ENCODE measurements at places on chromosomes 11 and 22.

GRCh38 chr11:58796333-58796732 is 48.2 kb downstream of the GLYATL2 start:
- DNase-seq, result no peak

- DNase-seq, result no peak
Observed at GRCh38 chr11:132987936-132988335, 544.4 kb downstream of the OPCML start.

- DNase-seq, result no peak
Observed at GRCh38 chr11:28542561-28542960, 434.4 kb downstream of the METTL15 start.

- no peak for DNase-seq
Observed at GRCh38 chr22:23756891-23757290, 2.7 kb upstream of the VPREB3 start.

DNA sequence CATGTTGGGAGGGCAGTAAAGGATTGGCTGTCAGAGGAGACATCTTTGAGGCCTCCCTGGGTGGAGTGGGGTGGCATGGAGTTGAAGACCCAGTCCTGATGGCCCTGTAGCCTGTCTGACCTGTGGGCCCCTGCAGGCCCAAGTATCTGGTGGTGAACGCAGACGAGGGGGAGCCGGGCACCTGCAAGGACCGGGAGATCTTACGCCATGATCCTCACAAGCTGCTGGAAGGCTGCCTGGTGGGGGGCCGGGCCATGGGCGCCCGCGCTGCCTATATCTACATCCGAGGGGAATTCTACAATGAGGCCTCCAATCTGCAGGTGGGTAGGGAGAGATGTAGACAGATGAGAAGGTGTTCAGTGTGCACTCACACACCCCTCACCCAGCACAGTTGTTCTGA is 2.6 kb downstream of the NDUFV1 start:
- no peak for DNase-seq

GRCh38 chr11:118304568-118305248 is at the start of gene CD3E:
CD3E (plus strand) TSS chr11:118304730; CDS start chr11:118304953, 223 bp downstream.
- peak; percentile 35 for DNase-seq

- no peak for DNase-seq
Observed at GRCh38 chr11:70192666-70193410, 10.3 kb upstream of the FADD start.

GRCh38 chr22:17552737-17553136 is 10.6 kb upstream of the SLC25A18 start:
- DNase-seq, result no peak

DNA sequence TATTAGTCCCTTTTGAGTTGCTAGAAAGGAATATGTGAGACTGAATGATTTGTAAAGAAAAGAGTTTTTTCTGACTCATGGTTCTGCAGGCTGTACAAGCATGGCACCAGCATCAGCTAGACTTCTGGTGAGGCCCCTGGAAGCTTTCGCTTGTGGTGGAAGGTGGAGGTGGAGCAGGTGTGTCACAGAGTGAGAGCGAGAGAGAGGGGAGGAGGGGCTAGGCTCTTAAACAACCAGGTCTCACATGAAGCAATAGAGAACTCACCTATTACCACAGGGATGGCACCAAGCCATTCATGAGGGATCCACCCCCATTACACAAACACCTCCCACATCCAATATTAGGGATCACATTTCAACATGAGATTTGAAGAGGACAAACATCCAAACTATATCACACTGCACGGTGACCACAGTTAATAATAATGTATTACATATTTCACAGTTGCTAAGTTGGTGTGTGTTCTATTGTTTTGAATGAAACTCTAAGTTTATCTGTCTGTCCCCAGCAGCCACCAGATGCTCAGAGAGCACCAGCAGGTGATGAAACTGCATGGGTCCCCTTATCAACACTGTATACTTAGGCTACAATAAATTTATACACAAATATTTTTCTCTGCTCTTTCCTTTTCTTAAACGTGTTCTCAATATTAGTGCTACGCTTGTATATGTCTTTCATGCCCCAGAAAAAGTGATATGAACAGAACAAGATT is 14.1 kb downstream of the ZFP91 start:
- DNase-seq, result peak; percentile 40

GRCh38 chr11:2802389-2803185 is 83.0 kb downstream of the CDKN1C start:
- DNase-seq, result no peak

GRCh38 chr11:103202048-103202651 is 92.9 kb downstream of the DYNC2H1 start:
- DNase-seq, result no peak

DNA sequence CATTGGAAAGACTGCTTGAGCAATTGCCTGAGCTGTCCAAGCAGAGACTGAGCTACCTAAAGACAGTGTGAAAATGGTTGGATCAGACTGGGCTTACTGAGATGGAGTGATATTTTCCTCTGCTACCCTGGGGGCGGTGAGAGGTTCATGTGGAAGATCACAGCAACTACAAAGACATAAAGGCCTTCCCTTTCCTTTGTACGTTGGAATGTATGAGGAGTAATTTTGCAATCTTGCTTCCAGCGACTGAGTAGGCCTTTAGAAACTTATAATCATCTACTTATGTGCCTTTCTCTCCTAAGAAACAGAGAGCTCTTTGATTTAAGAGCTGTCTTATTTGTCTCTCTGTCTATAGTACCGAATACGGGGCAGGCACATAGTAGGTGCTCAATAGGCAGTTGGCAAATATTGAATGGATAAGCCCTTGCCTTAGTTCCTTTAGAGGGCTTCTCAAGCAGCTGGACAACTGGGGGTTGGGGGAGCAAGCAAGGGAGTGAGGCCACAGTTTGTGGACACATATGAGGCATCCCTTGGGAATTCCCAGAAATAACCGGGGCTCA is 2.4 kb upstream of the HEPACAM start:
- no peak for DNase-seq

GRCh38 chr11:2293531-2293971 is 8.2 kb downstream of the C11orf21 start:
- DNase-seq, result no peak

DNA sequence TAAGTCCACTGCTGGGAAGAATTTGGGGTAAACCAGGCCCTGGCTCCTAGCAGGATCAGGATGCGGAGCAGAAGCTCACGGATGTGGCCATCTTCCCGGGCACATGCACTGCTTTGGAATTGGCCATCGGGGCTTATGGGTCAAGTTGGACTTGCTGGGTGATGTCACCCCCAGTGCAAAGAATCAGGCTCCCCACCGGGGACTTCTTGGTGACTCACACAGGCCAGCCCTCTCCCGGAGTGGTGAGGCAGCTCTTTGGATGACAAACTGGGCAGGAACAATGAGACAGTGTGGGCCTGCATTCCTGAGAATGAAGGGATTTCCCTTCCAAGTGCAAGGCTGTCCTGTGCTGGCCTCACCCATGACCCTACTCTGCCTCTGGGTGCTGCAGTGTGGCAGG is 128.8 kb upstream of the ANO1 start:
- no peak for DNase-seq

GRCh38 chr11:9207229-9207628 is 57.9 kb downstream of the DENND5A start:
- DNase-seq, result no peak

DNA sequence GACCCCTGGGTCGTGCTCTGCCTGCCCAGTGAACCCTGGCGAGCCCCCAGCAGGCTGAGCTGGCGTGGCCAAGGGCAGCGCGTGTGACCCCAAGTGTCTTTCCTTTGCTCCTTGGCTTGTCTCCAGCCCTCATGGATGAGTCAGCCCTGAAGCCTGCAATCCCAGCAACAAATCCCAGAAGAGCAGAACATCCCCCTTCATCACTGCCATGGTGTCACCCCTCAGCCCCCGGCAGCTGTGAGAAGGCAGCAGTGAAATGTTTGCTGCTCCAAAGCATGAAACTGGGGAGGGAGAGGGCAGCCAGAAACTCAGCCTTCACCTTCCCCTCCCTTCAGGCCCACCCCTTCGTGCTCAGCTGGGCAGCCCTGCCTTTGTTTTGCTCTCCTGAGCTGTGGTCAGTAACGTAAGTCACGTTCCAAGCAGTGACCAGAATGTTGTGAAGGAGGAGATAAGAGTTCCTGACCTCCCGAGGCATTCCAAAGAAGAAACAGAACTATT is 29.8 kb downstream of the ADAMTS15 start:
- DNase-seq, result no peak

DNA sequence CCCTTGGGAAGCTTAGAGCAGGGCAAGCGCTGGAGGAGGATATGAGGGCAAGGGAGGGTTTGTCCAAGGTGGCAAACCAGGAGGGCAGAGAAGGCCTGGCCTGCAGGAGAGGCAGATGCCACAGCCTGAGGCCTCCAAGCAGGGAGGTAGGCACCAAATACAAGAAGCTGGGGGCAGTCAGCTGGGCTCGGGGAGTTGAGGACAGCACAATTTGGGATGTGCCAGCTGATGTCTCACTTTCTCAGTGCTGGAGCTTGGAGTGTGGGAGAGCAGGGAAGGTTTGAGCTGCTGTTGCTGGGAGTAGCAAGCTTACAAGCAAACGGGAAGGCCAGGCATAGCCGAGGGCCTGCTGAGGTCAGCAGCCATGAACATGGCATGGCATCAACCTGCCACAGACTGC is 4.0 kb downstream of the ZDHHC24 start:
- no peak for DNase-seq

DNA sequence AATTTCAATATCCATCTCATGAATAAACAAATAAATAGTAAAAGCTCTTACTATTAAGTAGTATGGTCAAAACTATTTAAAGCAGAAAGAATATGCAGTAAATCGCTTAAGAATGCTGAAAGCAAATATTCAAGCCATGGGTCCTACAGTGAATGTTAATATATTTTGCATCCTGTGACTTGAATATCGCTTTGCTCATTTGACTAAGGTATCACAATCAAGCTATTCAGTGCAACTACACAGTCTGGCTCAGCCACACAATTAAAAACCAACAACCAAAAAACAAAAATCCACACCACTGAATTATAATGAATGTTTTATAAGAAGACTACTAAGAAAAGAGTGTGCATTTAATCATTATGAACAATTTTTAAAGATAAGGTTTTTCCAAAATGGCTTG is 45.3 kb downstream of the RAB6A start:
- DNase-seq, result no peak

- no peak for DNase-seq
Observed at GRCh38 chr11:15754221-15754620, 602.1 kb downstream of the SOX6 start.

GRCh38 chr11:8787372-8787771 is 104.8 kb downstream of the RPL27A start:
- DNase-seq, result no peak

- no peak for DNase-seq
Observed at GRCh38 chr11:70661761-70662501, 263.6 kb downstream of the CTTN start.

- DNase-seq, result no peak
Observed at GRCh38 chr11:84720706-84721402, 906.3 kb downstream of the DLG2 start.

- no peak for DNase-seq
Observed at GRCh38 chr11:46034041-46034440, 87.2 kb downstream of the PHF21A start.

DNA sequence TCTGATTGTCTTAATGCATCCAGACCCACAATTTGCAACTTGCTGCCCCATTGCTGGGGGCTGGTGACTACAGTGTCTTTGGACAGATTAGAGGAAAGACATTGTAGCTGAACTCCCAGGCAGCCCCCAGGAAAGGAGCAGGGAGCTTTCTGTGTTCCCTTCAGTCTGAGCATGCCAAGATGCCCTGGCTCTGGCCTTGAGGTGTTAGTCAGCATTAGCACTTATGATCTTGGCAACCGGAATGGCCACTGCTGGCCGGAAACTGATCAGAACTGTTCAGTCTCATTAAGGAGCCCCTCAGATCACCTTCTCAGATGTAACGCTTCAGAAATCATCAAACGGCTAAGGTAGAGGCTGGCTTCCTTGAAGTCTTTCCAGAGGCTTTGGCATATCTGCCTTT is 195.2 kb downstream of the NAV2 start:
- no peak for DNase-seq

DNA sequence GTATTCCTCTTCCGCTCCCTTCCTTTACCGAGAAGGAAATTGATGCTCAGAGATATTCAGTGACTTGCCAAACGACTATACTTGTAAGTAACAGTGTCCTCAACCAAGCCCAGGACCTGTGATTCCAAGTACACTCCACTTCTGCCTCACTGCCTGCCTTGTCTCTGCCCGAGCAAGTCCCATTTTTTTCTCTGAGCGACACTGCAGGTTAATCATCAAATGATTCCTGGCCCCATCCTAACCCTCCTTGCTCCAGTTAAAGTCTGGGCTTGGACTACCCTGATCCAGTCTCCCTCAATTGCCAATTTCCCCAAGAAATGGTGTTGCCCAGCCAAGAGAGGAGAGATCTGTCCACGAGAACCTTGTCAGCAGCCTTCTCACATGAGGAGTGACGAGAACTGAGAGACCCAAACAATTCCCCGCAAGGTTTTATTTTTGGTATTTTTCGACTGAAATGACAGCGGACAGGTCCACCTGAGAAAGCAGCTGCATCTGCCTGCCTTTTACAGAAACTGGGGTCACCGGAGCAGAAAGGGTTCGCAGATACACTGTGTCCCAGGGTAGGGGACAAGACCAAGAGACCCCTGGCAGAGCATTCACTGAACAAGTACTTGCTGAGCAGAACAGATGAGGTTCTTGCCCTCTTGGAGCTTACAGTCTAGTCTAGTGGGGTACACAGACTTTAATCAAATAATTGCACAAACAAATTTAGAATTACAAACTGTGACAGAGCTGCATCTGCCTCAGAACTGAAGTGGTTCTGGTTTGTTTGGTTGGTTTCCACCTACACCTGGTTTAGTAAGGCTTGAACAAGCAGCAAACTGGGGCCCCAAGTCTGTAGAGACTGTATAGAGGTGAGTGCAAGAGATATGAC is 11.4 kb downstream of the POU2AF1 start:
- DNase-seq, result no peak

- DNase-seq, result no peak
Observed at GRCh38 chr22:49278340-49278739, 549.3 kb downstream of the BRD1 start.

GRCh38 chr22:44351685-44352377 is 39.1 kb upstream of the SHISAL1 start:
- peak; percentile 47 for DNase-seq

Measured in stimulated activated CD4-positive, alpha-beta T cell treated with anti-CD3 and anti-CD28 coated beads, TNF-alpha, amount 100 ng/mL, for 24 hours (primary cell).